T-cell (primary cell): ENCODE measurements at places on chromosomes 12 and 14. TPM values are rescaled to one million over a fixed set of nuclear protein-coding genes. Genes with fewer than 3 reads are reported as not detected.

Gene C1QL4
- total RNA-seq, result not detected

Gene SOX5
- 0.10 TPM for total RNA-seq

Gene ACOT6
- total RNA-seq, result not detected

Gene FGF6
- total RNA-seq, result not detected

DNA sequence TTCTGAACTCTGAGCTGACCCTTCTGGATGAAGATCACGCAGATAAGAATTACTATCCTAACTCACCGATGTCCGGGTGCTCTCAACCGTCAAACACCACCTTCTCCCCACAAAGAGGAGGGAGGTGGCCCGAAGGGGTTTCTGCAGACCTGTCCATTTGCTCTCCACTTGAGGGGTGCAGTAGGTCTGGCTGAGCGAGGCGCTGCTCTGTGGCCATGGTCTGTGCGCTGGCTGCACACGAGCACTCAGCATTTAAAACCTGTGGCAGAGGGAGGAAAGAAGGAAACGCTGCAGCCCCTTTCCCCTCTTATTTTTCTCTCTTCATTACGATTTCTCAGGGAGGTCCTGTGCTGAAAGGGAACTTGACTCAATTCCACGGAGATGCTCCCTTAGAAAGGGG, 1.5 kb upstream of the HOXC13 start:
- no peak for DNase-seq
